ENCODE measurements at places on chromosomes 1 and 21.
A peak's percentile ranks its signal among the peaks of the same experiment; 100 is the strongest.

DNA sequence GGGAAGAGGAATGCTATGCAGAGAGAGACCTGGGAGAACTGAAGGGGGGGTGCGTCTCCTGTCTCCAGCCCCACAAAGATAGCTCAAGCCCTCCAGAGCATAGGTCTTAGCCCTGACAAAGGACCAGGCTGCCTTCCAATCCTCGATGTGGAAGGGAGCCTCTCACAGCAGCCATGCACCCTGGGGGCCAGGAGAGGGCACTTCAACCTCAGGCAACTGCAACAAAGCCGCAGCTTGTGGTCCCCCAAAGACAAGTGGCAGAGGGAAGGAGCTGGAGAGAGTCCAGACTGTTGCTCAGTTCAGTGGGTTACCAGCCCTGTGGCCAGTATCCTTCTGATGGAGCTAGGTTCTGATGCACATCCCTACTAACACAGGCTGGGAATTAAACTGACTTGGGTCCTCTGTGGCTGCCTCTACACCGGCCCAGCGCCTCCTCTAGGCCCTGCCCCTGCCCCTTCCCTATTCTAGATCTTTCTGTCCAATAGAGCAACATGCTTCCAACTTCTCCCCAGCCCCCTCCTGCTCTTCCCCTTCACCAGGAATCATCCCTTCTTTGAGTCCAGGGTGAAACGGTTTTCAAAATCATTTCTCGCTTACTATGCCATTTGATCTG lies 100.7 kb upstream of the SPATA6 start:
- peak; percentile 91 for DNase-seq

GRCh38 chr1:180085331-180085730 lies 69.3 kb upstream of the QSOX1 start:
- DNase-seq = no peak

DNA sequence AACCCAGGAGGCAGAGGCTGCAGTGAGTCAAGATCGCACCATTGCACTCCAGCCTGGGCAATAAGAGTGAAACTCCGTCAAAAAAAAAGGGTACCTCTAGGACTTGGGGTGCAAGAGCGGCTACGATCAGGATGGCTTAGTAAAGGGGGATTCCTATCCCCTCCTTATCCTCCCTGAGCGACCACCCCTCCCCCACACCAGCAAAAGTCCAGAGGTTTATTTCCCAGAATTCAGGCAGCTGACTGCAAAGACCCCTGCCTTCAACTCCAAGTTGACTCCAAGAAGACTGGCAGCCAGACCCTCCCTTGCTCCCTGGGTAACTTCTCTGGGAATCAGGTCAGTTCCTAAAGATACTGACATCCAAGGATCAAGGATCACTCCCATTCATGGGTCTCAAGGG lies 12.4 kb upstream of the PRDM16 start:
- DNase-seq = no peak

DNA sequence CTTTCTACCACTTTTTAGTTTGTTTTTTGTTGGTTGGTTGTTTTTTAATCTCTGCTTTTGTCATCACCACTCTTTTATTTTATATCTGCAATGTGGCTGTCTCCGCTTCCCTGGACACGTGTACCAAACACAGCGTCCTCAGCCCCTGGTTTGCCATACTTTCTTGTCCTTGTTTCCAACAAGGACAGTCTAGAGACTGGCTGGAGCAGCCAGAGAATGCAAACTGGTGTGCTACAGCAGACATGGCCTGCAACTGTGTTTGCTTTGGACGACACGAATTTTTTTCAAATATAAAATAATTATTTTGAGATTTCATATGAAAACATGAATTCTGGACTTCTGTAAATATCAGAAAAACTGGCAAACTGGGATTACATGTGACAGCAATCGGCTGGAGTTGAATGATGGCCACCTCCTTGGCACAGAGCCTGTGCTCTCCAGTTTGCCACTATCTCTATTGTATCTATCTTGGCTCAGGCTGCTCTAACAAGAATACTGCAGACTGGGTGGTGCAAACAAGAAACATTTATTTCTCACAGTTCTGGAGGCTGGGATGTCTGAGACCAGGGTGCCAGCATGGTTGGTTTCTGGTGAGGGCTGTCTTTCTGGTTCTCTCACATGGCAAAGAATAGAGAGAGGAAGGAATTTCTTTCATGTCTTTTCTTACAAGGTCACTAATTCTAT lies 34.6 kb upstream of the POU2F1 start:
- no peak for DNase-seq

DNA sequence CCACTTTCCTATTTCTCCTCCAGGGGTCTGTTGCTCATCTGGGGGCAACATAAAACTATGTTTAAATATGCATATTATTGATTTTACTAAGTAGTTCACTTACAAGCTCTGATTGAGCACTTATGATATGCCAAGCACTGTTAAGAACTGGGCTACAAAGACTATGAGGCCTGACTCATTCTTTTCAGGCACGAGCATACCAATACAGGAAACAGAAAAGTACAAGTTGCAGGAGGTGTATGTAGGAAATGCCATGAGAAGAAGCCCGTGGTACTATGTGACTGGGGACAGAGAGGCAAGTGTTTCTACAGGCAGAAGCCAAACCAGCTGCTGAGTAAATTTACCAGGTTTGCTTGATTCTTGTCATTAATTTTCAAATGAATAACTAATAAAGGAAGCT lies 120.4 kb upstream of the PTGFR start:
- DNase-seq = no peak

- no peak for DNase-seq
Observed at GRCh38 chr1:40905061-40905460, 42.9 kb upstream of the CITED4 start.

DNA sequence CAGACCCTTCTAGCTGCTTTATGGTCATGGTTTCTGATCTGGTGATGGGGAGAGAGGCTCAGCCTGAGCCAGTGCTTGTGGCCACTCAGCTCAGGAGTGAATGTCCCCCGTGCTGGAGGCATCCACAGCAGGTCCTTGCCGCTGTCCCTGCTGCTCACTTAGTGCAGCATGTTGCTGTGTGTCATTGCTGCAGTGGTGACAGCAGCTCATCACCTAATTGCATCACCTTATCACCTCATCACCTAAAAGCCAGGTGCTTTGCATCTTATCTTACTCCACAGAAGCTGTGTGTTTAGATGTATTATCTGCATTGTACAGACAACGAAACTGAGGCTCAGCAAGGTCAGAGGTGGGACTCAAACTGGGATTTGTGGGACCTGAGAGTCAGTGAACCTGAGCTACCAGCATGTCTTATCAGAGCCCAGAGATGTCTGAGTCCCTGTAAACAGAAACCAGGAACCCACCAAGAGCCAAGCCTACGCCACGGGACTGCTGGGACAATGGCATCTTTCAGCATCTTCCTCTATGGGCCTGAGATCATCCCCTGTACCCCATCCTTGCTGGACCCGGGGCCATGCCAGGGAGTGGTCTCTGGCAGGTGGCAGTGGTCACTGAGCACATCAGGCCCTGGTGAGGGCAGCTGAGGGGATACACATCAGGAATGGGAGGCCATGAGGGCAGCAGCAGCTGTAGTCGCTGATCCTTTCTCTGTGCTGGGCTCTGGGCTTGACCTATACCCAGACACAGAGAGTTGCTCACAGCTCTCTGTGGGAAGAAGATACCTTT lies 6.5 kb downstream of the PODN start:
- DNase-seq = no peak
